ENCODE measurements at places on chromosomes 6 and 20.

DNA sequence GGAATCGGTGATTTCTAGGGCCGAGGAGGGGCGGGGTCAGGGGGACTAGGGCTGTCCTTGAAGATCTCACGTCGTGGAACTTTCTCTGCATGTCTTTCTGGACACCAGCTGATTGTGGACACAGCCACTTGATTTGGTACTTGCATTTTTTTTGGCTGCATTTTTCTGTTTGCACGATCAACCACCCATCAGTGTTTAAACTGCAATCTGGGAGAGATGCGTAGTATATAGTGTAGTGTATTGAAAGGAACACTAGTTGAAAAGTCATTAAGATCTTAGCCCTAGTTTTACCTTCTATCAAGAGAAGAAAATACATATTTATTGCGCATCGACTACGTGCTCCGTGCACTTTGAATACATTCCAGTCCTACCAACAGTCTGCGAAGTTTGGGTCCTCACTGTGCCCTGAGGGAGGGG is 657 bp downstream of the NT5DC1 start:
- peak; percentile 63 for DNase-seq

- DNase-seq, result no peak
These were observed 207.4 kb downstream of the MYLK4 start for GRCh38 chr6:2543321-2543720.

DNA sequence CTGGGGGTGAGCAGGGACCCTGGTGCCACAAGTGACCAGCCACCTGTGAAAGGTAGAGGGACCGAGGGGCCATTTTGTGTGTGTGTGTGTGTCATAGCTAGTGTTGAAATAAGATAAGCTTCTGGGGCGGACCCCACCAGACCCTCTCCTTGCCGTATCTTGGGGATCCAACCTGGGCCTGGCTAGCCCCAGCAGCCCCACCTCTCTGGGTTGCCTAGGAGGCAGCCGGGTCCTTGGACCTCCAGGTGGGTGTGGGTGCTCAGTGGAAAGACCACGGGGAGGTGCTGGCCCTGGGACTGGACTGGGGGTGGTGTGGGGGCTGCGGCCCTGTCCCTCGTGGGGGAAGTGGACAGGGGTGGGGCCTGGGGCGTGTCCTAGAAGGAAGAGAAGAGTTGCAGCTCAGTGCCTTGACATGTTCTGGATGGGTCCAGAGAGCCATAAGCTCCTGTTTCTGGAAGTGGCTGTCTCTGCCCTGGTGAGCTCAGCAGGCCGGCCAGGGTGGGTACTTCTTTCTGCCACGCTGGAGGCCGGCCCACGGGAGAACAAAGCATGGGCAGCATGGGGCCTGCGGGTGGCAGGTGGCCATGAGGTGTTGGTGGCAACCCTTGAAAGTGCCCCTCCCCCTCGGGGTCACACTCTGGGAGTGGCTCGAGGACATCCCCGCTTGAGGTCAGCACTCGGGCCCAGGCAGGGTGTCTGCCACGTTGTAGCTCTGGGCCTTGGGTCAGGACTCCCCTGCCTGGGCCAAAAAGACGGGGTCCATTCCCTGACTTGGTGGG is 8.4 kb downstream of the RBBP8NL start:
- DNase-seq, result no peak

DNA sequence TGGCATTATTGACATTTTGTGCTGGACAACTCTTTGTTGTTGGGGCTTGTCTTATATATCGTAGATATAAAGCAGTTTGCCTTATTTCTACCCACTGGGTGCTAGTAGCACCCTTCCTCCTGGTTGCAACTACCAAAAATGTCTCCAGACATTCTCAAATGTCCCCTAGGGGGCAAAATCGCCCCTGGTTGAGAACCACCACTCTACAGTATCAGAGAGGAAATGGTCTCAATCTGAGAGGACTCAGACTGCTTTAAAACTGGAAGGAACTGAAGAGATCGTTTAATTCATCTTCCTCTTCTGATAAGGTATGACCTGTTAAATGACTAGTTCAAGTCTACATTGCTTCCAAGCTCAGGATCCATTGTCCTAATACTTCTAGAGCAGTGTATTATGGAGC is 14.9 kb downstream of the SH3BGRL2 start:
- DNase-seq, result no peak

All from stimulated activated CD4-positive, alpha-beta T cell treated with anti-CD3 and anti-CD28 coated beads, Interleukin-12 subunit alpha, Interleukin-12 subunit beta, amount 100 ng/mL, for 4 hours (primary cell).